ENCODE measurements at places on chromosomes 1 and 21.

DNA sequence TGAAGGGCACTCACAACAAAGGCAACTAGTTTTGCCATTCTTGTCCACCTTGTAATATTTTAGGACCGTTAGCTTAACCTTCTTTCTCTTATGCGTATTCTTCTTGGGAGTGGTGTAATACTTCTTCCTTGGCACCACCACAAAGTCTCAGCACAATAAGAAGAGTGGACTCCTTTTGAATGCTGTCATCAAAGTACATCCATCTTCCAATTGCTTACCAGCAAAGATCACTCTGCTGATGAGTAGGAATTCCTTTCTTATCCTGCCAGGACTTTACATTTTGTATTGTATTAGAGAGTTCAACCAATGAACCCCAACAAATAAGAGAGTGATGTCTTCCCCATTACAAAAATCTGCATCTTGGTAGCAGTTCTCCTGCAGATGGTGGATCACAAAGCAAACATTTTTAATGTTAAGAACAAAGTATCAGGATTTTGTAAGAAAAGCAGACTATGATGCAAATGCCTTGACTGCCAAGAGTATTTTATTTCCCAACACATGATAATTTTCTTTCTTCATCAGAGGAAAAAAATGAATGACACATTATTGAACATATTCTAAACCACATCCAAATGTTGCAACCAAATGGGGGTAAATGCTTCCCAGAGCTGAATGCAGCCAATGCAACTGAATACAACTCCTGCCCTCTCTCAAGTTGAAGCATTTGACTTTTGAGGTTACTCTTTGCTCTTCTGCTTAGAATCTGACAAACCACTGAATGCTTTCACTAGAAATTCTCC, 5.1 kb upstream of the ARNT start:
- no peak for DNase-seq

DNA sequence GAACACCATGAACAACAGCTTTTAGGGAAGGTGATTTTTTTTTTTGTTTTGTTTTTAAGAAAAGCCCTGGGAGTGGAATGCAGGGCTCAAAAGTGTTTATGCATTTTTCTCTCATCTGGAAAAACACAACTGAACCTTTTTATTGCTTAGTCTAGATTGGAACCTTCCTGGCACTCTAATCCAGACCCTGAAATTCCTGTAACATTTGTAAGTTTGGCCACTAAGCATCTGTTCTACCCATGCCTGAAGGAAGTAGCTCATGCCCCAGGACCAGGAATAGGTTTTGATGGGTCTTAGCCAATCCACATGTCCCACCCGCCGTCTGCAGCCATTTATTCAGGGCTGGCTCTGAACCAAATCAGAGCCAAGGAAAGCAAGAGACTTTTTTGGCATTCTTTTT, 39.7 kb upstream of the SLC2A1 start:
- DNase-seq = no peak

- no peak for DNase-seq
Observed at GRCh38 chr1:24309762-24310485, 9.2 kb upstream of the GRHL3 start.

GRCh38 chr1:72375226-72375625, 92.9 kb upstream of the NEGR1 start:
- DNase-seq = no peak

DNA sequence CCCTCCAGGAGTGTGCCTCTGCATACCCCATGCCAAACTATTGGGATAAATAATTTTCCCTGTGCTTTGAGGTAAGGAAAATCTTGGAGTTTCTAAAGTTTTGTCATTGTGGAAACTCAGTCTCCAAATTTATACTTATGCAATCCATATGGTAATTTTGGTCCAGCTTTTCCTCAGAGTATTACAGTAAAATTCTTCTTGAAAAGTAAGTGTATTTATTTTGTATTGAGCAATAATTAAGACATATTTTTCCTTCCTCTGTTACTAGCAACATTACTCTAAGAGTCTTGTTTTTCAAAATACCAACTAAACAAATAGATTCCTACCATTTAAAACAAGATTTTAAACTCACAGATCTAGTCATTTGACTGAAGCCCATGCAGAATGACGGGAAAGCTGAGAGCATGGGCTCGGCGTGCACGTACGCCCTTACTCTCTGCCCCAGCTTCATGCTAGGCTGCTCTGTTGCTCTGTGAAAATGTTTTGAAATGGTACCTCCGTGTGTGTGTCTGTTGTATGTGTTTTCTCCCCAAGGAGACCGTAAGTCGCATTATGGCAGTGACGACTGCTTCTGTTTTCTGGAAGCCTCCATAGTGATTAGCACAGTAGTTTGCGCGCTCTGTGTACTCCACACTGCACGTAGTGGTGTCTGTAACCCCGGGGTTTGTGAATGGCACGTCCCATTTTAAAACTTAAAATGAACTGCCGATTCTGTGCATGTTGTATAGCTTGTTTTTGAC, 165.3 kb downstream of the SDCCAG8 start:
- no peak for DNase-seq

DNA sequence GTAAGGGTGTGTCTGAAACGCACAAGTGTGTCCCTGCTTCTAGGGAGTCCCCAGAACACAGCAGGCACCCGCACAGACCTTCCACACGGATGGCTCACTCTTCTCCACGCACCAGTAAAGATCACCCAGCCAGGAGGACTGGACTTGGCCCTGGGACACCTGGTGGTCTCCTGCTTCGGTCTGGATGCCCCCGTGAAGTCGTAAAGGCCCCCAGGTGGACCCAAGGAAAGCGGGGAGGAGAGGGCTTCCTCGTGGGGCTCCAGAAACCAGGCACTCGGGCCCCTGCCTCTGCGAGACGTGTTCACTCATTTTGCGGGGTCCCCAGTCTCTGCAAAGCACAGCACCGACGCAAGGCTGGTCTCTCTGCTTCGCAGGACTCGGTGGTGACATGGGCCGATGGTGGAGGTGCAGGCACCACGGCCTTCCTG, 20.2 kb upstream of the COL6A2 start:
- DNase-seq = no peak

- DNase-seq = no peak
Observed at GRCh38 chr1:157314408-157314807, 176.2 kb upstream of the ETV3 start.

GRCh38 chr1:1921901-1922701, 3.0 kb upstream of the TMEM52 start:
- no peak for DNase-seq

DNA sequence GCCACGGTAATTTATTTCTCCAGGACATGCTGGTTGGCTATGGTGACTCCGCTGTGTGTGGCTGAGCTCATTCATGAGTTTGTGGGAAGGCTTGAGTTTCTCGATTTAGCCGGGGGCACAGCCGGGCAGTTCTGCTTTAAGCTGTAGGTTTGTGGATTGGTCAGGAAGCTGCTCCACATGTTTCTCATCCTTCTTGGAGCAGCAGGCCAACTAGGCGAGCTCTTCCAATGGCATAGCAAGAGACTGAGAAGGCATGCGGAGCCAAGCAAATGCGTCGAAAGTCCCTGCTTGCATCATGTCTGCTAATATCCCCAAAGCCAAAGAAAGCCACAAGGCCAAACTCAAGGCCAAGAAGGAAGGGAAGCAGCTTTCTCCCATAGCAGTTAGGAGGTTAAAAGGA, 71.6 kb upstream of the GREM2 start:
- no peak for DNase-seq

DNA sequence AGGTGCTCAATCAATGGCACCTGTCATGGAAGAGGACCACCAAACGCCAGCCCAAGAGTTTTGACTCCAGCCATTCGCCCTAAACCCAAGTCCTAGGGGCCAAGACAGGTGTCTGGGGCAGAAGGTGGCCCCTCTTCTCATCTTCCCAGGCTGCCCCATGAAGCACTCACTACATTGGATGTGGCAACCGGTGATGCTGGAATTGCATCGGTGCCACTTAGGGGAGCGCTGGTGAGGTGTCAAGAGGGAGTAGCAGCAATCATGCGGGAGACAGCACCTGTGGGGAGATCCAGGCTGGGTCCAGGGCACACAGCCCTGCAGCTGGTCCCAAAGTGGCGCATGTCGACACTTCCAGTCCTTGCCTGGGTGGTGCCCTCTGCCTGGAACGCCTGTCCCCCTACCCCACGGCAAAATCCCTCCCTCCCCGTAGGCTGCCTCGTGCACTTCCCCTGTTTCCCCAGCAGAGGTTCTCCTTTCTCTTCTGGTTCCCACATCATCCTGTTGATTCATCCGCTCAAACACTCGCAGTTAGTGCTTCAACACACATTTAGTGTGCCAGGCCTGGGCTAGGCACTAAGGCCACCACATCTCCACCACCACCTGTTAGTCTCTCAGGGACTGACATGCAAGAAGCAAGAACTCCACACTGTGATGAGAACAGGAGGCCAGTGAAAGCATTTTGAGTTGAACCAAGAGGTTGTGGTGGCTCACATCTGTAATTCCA, 18.5 kb downstream of the PLA2G2D start:
- no peak for DNase-seq

DNA sequence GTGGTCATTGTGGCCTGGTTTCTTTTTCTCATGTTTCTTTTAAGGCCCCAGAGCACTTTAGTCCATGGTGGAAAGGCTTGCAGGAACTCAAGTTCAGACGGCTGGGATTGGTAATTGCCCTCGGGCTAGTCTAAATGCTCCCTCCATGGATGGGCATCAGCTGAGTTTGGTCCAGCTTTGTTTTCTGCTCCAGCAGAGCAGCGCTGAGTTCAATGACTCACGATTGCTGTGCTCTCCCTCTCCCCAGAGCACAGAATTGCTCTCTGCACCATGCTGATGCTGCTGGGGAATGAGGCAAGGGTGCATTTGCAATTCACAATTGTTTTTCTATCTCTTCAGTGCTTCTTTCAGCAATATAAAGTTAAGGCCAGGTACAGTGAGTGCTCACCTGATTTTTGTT, 1.8 kb upstream of the OR2T6 start:
- no peak for DNase-seq

DNA sequence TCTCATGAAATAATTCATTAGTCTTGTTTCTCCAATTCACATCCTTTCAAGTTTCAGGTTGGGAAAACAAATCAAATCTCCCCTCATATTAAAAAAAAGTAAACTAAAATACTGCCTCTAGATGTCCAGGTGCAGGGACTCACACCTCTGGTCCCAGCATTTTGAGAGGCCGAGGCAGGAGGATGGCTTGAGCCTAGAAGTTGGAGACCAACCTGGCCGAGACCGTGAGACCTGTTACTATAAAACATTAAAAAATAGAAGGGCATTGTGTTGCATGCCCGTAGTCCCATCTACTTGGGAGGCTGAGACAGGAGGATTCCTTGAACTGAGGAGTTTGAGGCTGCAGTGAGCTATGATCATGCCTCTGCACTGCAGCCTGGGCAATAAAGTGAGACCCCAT, 61.9 kb downstream of the ST6GALNAC5 start:
- no peak for DNase-seq

- no peak for DNase-seq
Observed at GRCh38 chr1:65958561-65959350, 166.1 kb downstream of the PDE4B start.

DNA sequence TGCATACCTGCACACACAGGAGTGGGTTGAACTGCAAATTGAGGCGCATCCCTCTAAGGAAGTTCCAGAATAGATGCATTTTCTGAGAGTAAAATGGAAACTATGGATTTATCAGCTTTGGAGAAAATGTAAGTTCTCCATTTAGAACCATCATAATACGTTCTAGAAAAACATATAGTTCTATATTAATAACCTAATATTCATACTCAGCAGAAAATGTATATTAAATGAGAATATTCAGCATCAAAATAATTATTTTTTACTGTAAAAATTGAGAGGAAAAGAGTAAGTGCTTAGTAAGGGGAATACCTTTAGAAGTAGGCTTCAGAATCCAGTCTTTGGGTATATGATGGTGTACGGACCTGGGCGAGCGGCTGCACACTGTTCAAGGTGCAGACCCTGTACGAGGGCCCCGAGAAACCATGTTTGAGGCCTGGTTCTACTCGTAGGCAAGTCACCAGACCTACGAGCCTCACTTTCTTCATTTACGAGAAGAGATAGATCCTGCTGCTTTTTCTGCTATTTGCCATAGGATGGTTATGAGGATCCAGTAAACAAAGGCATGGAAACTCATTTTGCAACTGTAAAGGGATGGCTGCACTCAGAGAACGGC, 6.8 kb downstream of the CD247 start:
- DNase-seq = no peak

- DNase-seq = no peak
Observed at GRCh38 chr1:21451981-21452411, 12.1 kb downstream of the NBPF3 start.

GRCh38 chr1:74767490-74767889, 34.5 kb downstream of the TYW3 start:
- no peak for DNase-seq

DNA sequence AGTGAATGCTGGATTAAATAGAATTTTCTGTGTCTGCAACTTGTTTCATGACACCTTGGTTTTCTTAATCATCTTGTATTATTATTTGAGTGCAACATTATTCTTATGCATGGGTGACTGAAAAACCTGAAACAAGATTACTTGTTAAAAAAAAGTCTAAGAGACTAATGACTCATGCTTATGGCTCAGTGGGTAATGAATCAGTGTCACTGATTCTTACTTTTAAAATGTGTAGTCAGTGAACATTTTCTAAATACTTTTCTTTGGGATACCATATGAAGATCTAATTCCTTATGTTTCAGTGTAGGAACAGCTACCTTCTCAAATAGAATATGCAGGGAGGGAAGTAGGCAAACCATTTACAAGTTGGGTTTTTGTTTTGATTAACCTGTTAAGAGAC, 65.5 kb downstream of the PRKAA2 start:
- DNase-seq = no peak

DNA sequence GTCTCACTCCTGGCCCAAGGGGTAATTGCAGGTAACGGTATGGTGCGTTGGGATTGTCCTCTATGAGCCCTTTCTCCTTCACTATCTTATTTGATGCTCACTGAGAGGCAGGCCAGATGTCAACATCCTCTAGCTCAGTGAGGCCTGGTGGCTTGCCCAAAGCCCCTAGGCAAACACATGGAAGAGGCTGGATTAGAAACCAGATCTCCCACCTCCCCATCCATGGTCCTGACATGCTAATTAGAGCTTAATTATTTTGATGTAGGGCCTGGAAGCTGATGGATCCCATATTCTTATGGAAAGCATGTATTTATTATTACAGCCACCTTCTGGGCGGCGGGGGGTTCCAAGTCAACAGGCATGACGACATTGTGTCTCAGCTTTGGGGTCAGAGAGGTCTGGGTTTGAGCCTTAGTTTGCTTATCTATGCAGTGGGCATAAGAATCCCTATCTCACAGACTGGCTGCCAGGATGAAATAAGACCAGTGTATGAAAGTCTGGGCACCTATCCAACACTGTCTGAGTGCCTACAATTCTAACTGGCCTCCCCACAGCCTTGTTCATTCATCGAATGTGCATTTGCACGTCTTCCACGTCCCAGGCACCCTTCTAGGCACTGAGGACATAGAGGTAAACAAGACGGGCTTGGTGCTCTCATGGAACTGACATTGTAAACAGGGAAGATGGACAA, 6.2 kb downstream of the SMPDL3B start:
- no peak for DNase-seq

DNA sequence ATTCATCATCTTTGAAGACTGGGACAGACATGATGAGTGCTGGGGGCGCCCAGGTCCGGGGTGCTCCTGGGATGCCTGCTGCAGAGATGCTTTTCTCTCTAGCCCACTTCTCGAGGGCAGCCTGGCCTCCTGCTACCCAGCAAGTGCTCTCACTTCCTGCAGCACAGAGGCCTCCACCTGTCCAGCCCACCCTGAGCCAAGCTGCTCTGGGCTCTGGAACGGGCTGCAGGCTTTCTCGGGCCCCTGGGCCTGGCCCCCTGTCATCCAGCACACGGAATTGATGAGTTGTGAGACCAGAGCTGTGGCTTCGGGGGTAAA, 469.5 kb upstream of the VAMP3 start:
- no peak for DNase-seq

Data from stimulated activated CD4-positive, alpha-beta T cell treated with anti-CD3 and anti-CD28 coated beads, Interleukin-15, amount 100 ng/mL, for 1 hour (primary cell).